H9 (cell line): ENCODE measurements at places on chromosomes 3 and 15.

DNA sequence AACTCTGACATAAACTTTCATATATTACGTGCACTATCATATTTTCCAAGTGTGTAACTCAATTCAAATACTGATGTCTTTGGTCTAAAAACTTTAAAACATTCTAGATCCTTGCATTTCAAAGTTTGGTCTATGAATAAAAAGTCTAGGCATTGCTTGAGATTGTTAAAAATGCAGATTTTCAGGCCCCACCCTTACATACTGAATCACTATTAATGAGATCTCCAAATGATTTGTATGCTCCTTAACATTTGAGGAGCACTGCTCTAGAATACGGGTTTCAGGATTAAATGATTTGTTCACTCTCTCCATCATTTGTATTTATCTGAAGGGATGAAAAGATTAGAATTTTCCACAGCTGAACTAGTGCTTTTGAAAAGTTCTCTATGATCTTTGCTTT lies 202.9 kb downstream of the KBTBD8 start:
- DNase-seq, result no peak

- DNase-seq, result no peak
These were observed 381.9 kb downstream of the ERC2 start for GRCh38 chr3:56086355-56086754.

DNA sequence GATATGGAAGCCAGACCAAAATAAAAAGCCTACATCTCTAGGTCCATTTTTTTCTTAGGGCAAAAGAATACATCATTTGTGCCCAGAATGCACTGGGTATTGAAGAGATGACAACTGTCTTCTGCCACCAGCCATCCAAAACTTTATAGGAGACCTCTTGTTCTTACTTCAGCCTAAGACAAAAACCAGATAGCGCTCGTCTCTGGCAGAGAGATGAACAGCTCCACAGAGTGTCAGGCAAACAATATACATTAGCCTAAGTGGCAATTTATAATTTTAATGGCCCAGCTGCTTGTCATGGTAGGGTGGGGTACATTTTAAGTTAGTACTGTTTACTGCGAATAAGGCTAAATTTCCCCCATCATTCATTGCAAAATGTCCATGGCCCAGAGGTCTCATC lies 38.9 kb upstream of the PIAS1 start:
- DNase-seq, result no peak

DNA sequence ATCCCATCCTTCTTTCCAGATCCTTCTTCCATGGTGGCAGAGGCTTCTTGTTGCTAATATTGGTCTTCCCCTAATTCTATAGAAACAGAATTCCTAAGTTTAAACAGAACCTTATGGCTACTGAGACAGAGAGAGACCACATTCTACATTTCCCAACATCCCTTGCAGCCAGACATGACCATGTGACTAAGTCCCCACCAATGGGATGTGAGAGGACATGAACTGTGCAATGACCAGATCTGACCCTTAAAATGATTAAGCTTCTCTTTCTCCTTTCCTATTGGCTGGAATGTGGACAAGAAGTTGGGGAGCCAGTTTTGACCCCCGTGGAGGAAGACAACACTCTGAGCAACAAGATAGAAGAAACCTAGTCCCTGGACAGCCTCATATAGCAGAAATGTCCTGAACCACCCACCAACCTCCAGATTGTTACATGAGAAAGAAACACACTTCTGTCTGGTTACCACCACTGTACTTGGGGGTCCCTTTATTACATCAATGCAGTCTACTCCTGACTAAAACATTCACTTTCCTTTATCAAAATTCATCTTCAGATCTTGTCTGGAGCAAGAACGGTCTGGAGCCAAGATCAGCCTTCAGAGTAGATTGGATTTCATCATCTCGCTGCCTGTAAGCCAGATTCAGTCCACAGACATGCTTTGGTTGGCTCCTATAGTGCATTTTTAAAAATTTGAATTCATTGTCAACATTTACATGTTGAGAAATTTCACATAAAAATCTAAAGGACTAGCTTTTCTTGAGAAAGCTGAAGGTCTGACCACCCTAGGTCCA lies 183.9 kb downstream of the SHQ1 start:
- no peak for DNase-seq

GRCh38 chr3:106381286-106381938 lies 512.6 kb upstream of the CBLB start:
- no peak for DNase-seq
